Lower leg skin (tissue), 4 donors: ENCODE measurements at places on chromosomes 5 and 9. TPM values are rescaled to one million over a fixed set of nuclear protein-coding genes. Genes with fewer than 3 reads are reported as not detected.
A peak's percentile ranks its signal among the peaks of the same experiment; 100 is the strongest.

DNA sequence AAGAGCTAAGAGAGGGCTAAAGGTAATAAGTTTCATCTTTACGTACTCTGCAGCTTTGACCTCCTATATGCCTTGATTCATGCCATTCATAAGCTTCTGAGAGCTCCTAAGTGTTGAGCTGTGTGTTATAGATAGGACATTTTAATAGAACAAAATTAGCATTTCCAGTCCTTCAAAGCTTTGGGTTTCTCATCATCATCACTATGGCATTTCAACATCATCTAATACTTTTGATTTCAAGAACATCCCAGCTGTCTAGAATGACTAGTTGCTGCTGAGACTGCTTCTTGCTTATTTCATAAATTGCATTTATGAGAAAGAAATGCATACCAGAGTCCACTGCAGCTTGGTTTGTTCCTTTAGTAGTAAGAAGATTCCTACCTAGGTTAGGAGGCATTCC lies 201.7 kb downstream of the SGCD start:
- DNase-seq: no peak

DNA sequence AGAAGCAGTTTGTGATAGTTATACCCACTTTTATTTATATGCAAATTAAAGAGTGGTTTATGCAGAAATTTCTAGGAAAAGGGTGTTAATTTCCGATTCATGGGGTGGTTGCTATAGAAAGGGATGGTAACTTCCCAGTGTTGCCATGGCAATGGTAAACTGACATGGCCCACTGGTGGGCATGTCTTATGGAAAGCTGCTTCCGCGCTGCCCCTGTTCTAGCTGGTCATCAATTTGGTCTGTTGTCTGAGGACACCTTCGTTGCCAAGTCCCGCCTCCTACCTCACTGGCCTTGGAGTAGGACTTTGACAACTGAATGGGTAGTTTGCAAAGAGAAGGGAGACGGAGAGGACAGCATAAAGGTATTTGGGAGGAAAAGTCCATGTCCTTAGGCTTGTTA lies 74.0 kb upstream of the SMIM23 start:
- DNase-seq: peak; percentile 60

The CENPK gene
- total RNA-seq: 0.72 TPM

DNA sequence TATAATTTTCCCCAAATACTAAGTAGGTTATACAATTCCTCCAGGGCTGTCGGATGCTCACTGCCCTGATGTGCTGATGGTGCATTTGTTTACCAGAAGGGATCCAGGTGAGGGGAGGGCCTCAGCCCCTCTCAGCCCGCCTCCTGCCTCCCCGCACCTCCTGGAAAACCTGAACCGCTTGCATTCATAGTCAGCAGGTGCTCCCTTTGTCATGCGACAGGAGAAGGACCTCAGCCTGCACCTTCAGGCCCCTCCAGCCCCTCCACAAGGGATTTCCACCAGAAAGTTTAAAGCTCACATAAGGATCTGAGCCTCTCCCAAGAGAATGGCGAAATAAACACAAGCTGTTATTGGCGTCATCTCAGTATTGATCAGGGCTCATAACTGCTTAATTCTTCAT lies 36.5 kb upstream of the NTNG2 start:
- DNase-seq: no peak

The GGTA1 gene
- 11.9 TPM for total RNA-seq

DNA sequence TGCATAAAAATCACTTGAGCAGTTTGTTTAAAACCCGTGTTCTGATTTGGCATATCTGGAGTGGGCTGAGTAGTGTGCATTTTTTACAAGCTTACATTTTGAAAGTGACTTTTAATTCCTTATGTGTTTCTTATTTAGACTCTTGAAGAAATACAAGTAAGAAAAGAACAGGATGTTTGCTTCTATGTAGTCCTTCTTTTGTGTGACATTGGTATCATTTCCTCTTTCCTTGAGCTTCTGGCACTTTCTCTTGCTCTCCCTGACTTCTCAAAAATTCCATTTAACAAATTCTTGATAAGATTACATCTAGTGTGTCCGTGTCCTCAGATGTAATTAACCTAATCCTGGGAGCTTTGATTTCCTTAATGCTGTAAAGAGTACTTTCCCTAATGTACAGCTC lies 12.5 kb downstream of the GARNL3 start:
- DNase-seq: no peak

DNA sequence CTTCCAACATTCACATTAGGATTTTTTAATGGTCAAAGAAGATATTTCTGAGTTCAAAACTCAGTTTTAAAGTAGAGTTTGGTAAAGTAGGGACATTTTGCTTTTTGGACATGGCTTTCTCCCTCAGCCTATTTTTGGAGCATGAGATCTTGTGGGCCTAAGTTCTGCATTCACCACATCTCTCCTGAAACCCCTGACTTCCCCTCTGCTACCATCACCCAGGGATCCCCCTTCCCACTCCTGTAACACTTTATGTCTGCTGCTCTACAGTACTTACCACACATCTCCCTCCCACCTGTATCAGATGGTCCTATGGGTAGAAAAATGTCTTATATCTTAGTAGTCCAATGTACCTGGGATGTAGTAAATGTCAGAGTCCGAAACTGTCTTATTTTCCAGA lies 48.2 kb upstream of the JAK2 start:
- no peak for DNase-seq

DNA sequence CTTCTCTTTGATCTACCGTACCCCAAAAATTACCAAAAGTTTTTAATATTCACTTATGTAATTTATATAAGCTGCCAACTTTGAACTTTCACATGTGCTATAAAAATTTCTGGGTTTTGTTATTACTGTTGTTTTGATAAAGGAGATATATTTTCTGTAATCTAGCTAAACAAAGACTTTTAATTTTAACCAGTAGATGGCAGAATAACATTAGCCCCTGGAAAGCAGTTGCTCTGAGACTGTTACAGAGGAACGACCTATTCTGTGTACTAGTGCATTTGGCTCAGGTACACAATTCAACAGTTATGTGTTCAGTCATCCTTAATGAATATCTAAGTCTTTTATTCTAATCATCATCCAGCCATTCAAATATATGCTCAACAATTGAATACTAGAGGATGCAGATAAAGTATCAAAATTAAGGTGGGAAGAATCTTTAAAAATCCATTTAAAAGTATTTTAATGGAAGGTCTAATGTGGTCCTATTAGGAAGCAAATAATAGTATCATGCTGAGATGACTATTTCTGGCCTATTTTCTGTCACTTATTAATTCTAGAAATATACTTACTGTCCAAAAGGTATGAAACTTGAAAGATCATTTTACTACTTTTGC lies 8.6 kb downstream of the KLHL9 start:
- DNase-seq: no peak

The DNAI1 gene
- total RNA-seq: not detected

DNA sequence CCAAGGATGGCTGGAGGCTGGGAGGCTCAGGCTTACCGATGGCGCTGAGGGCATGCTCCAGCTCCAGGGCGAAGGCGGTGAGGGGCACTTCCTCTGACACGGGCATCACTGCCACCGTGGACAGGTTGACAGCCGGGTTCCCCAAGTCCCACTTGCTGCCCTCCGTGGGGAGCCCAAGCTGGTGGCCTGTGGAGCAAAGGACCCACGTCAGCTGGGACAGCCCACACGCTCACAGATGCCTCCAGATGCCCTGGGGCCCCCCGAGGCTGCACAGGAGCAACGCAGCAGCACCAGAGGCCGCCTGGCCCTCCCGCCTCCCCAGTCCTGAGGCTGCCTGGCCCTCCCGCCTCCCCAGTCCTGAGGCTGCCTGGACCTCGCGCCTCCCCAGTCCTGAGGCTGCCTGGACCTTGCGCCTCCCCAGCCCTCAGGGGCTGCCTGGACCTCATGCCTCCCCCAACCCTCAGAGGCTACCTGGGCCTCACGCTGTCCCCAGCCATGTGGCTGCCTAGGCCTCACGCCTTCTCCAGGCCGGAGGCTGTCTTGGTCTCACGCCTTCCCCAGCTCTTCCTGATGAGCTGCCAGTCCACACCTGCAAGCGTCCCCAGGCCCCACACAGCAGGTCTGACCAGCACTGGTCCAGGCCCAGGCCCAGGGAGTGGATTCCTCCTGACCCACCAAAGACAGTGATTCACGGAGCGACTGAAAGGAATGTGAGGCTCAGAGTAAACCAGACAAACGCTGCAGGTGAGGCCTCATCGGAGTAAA lies 25.6 kb upstream of the NSMF start:
- DNase-seq: no peak

- DNase-seq: no peak
Observed at GRCh38 chr9:36676778-36677485, 104.2 kb downstream of the MELK start.

- DNase-seq: no peak
Observed at GRCh38 chr5:93574491-93575305, 6.3 kb downstream of the NR2F1-AS1 start.
